ENCODE measurements at places on chromosomes 4 and X.

DNA sequence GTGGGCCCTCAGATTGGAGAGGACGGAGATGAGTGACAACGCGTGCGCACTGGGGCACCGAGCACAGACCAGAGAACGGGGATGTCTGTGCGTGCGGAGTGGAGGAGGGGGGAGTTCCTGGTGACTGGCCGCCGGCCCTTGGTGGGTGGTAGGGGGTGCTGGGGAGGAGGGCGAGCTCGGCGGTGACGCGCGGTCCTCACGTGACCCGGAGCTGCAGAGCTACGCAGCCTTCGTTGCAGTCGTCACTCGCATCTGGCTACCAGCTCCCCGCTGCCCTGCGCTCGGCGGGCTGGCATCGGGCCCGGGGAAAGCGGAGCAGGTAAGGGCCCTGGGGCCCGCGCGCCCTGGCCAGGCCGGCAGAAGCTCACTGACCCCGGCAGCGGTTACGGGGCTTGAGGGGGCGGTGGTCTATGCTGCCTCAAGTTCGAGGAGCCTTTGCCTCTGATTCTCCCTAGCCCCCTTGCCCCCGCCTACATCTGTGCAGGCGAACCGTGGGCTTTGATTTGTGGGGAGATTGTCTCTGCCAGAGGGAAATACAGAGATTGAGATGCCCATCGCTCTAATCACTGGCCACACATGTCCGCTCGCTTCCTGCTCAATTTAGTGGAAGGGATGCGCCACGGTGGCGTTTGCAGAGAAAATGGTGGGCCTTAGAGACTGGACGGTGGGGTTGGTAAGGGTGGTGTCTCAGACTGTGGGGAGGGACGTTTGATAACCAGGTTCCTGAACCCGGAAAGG is at the start of gene ARMCX4:
ARMCX4 (plus strand) TSS at position 245 of the 738 bp plus-strand sequence. CDS start 3,134 bp downstream, outside the sequence.
- DNase-seq: peak; percentile 58

DNA sequence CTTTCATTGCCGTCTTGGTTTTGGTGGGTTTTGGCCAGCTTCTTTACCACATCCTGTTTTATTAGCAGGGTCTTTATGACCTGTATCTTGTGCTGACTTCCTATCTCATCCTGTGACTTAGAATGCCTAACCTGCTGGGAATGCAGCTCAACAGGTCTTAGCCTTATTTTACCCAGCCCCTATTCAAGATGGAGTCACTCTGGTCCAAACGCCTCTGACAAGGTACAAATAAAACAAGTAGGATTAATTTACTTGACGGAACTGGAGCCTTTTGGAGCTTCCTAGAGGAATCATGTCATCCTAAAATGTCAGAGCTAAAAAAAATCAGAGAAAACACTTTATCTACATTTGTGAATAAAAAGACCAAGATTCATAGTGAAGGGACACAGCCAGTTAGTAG is 66.2 kb upstream of the ATXN3L start:
- DNase-seq: no peak

- no peak for DNase-seq
These were observed 14.2 kb upstream of the TIMM8A start for GRCh38 chrX:101362757-101363156.

DNA sequence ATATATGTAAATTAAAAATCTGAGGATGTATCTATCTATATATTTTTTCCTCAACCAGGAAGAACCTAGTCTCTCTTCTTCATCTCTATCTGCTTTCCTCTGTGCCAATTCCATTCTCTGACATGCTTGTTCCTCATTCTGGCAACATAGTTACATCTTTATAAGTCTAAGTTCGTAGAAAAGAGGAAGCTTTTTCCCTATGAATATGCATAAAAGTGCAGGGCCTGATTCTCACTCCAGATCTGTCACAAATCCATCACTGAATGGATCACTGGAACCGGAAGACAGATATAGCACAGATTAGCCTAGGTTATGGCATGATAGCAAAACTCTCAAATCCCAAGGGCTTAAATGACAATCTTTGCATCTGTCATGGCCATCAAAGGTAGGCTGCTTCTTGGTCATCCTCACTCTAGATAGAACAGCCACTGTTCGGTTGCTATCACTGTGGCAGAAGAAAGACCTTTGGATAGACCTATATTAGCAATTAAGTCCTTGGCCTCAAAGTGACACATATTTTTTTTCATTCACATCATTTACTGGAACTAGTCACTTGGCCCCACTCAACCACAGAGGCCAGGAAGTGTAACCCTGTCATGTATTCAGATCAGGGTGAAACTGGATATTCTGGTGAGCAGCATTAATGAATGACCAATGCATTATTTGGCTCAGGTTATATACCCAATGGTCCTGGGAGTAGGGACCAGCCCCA is 22.2 kb downstream of the DTHD1 start:
- DNase-seq: no peak

GRCh38 chr4:25448379-25449109 is 71.5 kb downstream of the ANAPC4 start:
- DNase-seq: no peak

DNA sequence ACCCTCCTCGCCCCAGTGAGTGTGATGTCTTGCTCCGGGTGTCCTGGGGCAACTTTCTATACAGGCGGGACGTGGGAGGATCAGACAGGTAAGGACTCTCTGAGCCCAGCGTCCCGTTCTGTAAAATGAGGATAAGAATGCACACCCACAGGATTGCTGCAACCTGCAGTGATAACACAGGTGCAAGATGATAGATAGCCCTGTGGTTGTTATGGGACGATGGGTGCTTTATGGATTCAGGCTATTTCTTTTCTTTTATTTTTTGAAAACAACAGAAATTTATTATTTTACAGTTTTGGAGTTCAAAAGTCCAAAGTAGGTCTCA is 28.6 kb downstream of the BEX3 start:
- no peak for DNase-seq

GRCh38 chrX:15594371-15594770 is 6.4 kb downstream of the ACE2 start:
- DNase-seq: no peak

DNA sequence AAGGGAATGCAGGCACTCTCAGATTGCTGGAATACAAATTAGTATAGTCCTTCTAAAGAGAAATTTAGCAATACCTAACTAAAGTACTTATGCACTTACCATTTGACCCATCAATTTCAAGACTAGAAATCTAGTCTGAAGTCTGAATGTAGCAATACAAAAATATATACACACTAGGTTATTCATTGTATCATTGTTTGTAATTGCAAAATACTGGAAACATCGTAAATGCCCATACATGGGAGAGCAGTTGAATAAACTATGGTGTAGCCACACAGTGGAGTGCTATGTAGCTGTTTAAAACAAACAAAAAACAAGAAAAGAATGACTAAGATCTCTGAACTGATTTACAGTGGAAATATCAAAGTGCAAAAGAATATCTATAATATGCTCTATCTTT is 346.4 kb downstream of the ZNF674 start:
- DNase-seq: no peak

- DNase-seq: no peak
These were observed 90.7 kb upstream of the S100G start for GRCh38 chrX:16559206-16559619.

GRCh38 chrX:42900947-42901346 is 123.0 kb upstream of the PPP1R2C start:
- DNase-seq: no peak

DNA sequence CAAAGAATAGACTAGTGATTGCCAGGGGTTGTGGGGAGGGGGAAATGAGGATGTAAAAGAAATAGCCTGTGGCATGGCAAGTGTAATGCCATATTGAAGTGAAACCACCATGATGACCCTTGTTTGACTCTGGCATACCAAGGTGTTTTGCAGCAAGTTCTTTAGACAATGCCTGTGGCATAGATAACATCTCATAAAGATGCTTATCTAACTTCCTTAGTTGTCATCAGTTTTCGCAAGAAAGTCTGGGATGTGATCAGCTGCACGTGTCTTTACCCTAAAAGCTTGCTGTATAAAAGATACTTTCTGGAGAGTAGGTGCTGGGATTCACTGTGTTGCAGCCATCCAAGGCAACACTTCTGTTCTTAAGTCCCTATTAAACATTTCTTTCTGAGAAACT is 176.1 kb upstream of the MAGEB16 start:
- DNase-seq: no peak

DNA sequence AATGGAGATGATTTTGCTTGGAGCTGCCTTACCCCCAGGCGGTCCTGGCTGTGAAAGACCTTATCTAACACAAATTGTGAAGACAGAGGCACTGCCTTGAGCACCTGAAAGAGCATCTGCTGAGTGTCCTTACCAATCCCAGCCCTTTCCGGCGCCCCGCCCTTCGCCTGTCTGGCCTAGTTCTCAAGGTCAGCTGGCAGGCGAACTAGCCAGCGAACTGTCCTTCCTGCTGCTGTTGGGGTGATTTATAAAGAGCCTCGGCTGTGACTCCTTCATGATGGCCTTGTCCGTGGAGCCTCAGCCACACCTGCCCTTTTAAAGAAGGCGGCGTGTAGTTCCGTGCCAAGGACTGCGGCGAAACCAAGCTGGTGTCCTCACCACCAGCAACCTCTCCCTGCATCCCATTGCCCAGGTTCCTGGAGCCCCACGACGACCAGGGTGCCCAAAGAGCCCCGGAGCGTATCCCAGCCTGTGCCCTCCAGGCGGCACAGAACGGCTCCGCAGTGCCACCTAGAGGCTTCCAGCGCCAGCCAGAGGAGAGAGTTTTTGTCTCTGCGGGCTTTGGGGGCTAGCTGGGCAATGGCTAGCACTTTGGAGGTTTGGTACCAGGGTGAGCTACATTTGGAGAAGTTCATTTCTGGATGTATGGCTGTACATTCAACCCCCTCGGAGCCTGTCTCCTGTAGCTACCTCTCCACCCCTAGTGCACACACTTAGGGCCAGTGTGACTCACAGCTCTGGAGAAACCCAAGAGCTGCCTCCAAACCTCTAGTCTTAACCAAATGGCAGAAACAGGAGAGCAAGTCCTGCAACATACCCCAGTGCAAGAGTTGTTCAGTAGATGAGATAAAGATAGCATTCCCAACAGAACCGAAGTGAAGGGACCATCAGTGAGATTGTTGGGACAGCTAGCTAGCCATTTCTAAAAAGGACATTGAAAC is 36.8 kb upstream of the VMA21 start:
- DNase-seq: peak; percentile 0

GRCh38 chr4:7518871-7519637 is 84.3 kb upstream of the PSAPL1 start:
- DNase-seq: peak; percentile 89

DNA sequence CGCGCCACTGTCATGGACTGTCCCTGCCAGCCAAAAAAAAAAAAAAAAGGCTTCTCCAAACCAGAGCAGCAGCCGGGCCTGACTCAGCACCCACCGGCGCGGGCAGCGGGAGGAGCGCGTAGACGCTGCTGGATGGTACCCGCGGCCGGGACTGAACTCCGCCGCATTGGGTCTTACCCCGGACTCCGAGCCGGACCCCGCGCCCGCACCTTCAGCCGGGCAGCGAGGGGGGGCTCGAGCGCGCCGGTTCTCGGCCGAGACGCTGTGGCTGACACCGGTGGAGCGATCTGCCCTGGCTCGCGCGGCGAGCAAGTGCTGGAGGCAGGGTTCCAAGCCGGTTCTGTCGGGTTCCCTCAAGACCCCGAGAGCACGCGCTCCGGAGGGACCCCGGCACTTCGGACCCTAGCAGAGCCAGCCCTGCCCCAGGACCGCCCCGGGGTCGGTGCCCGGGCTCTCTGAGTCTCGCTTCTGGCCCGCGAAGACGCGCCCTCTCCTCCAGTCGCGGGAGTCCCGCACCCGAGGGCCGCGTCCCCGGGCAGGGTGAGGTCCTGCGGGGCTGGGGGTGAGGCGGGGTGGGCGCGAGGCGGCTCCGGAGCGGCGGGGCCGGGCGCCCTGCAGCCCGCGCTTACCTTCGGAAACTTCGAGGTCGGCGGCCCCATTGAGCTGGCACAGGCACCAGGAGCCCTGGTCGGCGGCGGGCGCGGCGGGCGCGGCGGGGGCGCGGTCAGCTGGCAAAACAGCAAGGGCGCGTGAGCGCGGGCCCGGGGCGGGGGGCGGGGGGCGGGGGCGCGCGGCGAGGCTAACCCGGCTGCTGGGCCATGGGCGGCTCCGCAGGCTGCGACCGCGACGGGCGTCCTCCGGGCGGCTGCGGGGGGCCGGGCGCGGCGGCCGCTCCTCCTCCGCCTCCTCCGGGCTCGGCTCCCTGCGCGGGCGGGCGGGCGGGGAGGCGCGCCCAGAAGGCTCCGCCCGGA is 11.8 kb upstream of the MAN2B2 start:
- no peak for DNase-seq

- no peak for DNase-seq
These were observed 99.5 kb downstream of the ADGRA3 start for GRCh38 chr4:22416403-22416802.

DNA sequence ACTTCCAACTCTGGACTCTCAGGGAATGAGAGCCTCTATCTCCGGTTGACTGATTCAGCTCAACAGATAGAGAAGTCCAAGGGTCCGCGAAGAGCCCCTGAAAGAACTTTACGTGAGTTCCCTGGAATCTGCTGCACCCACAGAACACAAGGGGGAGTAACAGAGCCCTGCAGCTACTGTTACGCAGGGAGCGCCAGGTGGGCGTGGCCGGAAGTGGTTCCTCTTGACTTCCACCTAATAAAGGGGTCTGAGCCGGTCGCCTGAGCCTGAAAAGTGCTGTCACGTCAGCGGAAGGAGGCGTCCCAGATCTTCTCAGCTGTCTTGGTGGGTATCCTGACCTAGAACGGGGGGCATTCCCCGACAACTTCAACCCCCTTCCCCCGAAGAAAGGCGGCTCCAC is at the start of gene MAGEB6:
MAGEB6 (plus strand) TSS at position 237 of the 400 bp plus-strand sequence. CDS start 1,407 bp downstream, outside the sequence.
- no peak for DNase-seq

- no peak for DNase-seq
These were observed 149.8 kb downstream of the CHM start for GRCh38 chrX:85897362-85898126.

- no peak for DNase-seq
These were observed 339.1 kb downstream of the ARHGAP10 start for GRCh38 chr4:148071009-148071408.

DNA sequence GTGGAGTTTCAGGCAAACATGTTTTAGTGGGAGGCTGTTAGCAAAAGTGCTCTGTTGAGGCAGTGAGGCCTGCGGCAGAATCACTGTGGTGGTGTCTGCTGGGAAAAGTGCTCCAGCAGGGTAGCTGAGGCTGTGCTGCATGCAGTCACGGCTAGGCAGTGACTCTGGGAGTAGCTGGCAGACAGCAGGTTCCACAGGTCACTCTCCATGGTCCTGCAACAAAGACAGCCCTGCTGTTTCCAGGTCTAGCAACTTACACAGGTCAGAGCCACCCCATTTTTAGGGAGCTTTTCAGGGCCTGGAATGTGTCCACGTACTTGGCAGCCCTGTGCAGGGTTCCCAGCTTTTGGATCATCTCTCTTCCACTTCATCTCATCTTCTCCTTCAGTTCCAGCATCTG is 184.3 kb downstream of the NAA11 start:
- DNase-seq: no peak

DNA sequence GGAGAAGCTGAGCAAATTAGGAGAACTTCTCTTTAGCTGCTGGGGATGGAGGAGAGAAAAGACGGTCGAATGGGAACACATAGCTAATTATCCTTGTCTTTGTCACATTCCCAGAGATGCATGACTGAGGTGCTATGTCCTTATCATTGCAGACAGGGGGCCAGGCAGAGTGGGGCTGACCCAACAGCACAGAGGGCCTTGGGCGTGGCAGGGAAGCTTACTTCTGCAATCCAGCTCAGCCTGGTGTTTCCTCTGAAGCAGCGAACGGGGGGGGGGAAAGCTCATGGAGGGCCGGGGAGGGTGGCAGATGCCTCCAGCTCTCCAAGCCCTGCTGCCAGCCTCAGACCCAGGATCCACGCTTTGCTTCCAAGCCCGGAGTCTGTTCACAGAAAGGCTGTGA is 50.8 kb upstream of the HOPX start:
- no peak for DNase-seq

Data from cerebellar cortex (tissue), 1 donor.